ENCODE measurements at places on chromosomes 11 and 22.

- DNase-seq: no peak
Observed at GRCh38 chr11:127943763-127944162, 643.6 kb downstream of the ETS1 start.

DNA sequence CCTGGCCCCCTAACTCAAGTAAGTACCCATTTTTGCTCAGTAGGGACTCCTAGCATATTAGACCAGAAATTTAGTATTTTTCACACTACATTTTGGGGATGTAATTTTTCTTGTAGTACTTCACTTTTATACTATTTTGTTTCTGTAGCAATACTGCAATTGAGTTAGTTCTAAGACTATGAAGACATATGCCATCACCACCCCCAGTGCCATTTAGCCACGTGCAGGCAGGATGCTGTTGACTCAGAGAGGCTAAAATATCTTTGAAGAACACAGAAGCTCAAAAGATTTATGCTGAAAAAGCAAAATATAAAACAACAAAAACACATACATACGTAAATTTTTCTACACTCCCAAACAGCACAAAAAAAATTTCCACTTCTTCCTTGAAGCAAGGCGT, 29.1 kb upstream of the DLAT start:
- DNase-seq: no peak

DNA sequence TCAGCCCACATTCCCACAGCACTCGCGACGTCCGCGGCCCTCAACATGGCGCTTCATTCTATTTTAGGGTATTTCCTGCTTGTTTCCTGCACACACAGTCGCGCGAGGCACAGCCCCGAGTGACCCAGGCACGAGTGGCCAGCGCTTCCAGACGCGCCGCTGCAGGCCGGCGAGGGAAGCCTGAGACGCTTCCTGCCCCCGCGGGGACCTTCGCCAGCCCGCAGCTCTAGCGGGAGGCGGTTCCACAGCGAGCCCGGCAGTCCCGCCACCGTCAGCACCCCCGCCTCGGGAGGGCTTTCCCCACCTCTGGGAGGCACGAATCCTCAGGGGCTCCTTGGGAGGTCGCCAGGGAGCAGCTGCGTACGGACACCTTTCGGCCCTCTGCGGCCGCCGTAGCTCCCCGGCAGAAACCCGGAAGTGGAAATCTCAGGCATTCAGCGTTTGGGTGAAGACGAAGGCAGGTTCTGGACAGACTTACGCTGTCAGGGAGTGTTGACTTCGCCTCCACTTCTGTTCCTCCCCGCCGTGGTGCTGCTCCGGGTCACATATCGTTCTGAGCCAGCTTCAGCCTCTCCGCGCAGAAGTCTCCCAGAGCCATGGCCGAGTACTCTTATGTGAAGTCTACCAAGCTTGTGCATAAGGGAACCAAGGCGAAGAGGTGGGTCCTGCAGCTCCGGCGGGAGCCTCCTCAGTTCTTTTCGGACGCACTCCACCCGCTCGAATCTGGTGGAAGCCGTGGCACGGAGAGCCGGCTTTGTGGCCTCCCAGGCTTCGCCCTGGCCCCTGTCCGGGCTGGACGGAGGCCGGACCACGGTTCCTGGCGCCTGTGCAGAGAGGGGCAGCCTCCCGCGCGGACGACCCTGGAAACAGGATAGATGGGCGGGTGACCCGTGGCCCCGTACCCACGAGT, 2925.9 kb upstream of the OR11H1 start:
- no peak for DNase-seq

- no peak for DNase-seq
Observed at GRCh38 chr11:101476191-101476590, 107.6 kb downstream of the TRPC6 start.

DNA sequence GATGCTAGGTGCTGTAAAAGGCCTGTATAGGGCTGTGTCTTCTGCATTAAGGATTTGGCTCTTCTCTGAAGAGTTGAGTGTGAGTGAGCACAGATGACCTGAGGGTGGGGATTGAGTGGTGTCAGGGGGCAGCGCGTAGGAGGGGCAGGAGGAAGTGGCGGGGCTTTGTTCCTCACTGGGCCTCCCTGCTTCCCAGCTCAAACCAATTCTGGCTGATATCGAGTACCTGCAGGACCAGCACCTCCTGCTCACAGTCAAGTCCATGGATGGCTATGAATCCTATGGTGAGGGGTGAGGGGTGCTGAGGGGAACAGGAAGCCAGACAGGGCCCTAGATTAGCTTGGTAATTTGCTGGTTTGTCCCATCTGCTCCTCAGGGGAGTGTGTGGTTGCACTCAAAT, 9.1 kb downstream of the PHOX2A start:
- DNase-seq: no peak

DNA sequence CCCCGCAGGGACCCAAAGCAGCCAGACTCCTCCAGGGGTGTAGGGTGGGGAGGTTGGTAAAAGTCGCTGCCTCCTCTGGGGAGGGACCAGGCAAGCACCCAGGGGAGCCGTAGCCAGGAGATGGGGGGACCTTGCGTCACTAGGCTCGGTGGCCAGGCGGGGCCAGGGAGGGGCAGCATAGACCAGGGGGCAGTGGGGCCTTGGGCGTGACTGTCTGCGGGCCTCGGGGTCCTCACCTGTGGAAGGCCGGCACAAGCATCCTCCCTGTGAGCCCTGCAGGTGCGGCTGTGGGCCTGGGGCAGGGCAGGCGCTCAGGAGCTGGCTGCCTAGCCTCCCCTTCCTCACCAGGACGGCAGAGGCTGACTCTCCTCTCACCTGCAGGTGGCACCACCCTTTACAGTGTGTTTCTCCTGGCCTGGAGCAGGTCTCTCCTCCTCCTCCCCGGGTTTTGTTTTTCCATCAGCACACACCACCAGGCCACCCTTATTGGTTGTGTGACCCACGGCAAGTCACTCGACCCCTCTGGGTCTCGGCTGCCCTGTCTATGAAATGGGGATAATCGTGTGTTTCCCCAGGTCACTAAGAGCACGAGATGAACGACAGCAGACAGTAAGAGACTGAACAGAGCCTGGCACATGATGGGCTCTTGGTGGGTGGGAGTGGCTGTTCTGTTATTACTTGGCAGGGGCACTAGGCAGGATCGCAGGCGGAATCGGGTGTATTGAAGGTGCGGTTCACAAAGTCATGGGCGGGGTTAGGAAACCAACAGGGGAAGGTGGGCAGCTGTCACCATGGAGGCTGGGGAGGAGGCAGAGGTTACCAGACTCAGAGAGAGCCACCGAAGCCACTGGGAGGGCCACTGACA, 52.7 kb downstream of the FLRT1 start:
- DNase-seq: no peak

DNA sequence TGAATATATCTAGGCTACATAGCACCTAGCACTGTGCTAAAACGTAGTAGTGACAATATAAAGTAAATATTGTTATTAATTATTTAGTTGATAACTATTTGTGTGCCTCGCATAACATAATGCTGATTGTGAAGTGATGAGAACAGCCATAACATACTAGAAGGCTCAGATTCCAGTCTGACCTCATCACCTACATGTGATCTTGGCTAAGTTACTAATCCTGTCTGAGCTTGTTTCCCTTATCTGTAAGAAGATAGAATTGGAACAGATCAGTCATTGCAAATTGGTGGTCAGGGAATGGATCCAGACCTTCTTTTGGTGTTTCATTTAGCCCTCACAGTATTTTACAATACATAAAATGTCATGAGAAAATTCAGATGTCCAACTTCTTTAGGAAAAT, 103.4 kb upstream of the SEZ6L start:
- no peak for DNase-seq

GRCh38 chr11:24457985-24458384, 38.9 kb upstream of the LUZP2 start:
- DNase-seq: no peak

DNA sequence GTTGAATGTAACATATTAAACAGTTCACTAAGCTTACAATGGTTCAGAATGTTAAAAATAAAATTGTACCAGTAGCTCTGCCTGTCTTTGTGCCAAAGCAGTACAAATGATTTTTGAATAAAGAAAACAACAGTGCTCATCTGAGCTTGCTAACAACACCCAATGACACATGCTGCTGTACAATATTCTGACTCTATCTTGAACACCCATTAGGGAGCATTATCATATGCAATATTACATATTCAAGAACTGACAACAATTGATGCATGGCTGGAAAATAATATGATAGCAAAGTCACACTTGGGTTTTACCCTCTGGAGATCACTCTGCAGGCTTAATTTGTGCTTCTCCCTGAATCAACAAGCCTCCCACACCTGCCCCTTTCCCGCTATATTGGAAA, 953.7 kb downstream of the OPCML start:
- no peak for DNase-seq

- DNase-seq: no peak
Observed at GRCh38 chr11:47375020-47375419, 3.3 kb downstream of the SPI1 start.

- DNase-seq: no peak
Observed at GRCh38 chr11:34207487-34208180, 102.2 kb downstream of the NAT10 start.

GRCh38 chr22:44337678-44338004, 24.9 kb upstream of the SHISAL1 start:
- no peak for DNase-seq

DNA sequence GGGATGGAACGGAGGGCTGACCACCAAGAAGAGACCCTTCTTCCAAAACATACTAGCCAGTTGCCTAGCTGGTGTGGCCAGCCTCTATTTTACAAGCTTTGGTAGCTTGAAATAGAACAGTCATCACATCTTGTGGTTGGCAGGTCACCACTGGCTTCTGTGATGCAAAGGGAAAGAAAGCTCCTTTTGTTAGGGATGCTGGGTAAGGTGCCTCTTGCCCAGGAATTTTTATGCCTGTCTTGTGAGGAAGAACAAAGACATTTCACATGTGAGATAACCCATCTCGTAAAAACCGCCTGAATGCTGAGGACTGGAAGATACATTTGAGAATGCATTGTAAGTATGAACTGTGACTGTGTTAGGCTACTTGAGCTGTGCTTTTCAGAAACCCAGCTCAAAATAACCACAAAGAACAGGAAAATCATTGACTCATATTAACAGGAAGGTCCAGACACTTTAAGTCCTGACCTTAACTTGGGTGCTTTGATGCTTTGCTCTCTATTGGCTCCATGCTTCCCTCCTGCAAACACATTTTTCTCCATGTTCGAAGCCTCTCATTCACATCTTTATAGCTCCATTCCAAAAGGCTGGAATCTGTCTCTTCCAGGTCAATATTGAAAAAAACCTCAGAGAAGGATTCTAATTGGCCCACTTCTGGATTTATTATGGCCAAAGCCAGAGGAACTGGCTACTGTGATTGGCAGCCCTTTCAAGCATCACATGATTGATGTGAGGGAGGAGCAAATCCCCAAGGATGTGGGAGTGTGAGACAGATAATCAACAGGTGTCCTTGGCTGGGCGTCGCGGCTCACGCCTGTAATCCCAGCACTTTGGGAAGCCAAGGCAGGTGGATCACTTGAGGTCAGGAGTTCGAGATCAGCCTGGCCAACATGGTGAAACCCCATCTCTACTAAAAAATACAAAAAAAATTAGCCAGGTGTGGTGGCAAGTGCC, 53.9 kb downstream of the MICAL2 start:
- no peak for DNase-seq

GRCh38 chr22:39706376-39707140, 136.0 kb downstream of the CACNA1I start:
- no peak for DNase-seq

DNA sequence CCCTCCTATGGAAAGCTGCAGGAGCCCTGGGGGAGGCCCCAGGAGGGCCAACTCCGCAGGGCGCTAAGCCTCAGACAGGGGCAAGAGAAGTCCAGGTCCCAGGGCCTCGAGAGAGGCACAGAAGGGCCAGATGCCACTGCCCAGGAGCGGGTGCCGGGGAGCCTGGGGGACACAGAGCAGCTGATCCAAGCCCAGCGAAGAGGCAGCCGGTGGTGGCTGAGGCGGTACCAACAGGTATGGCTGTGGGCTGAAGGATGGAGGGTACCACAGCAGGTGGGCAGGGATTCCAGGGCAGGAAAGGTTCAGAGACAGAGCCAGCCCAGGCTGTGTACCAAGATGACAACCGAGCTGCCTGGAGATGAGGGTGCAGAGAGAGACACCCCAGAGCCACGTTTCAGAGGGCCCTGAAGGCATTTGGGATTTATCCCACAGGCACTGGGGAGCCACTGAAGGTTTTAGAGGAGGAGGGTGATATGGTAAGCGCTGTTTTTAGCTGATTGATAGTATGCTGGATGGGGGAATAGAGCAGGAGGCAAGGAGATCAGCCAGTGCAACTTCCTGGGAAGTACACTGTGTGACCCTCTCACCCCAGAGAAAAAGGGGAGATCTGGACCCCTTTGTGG, 412 bp downstream of the C11orf86 start:
- DNase-seq: no peak

DNA sequence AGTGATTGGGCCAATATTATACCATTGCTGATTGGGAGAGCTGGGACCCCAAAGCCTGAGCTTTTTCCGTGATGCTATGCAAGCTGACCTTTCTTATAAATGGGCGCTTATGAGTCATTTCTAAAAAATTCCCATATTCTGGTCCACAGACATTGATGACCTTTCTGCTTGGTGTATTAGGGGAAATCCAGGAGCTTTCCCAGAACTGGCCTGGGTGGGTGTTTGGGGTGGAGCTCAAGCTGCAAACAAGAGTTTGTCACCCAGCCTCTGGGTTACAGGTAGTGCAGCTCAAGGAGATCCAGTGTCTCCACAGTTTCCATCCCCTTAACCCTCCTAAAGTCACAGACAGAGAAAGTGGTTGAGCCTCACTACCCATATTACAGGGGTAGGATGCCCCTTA, 67.7 kb downstream of the CCDC81 start:
- no peak for DNase-seq

DNA sequence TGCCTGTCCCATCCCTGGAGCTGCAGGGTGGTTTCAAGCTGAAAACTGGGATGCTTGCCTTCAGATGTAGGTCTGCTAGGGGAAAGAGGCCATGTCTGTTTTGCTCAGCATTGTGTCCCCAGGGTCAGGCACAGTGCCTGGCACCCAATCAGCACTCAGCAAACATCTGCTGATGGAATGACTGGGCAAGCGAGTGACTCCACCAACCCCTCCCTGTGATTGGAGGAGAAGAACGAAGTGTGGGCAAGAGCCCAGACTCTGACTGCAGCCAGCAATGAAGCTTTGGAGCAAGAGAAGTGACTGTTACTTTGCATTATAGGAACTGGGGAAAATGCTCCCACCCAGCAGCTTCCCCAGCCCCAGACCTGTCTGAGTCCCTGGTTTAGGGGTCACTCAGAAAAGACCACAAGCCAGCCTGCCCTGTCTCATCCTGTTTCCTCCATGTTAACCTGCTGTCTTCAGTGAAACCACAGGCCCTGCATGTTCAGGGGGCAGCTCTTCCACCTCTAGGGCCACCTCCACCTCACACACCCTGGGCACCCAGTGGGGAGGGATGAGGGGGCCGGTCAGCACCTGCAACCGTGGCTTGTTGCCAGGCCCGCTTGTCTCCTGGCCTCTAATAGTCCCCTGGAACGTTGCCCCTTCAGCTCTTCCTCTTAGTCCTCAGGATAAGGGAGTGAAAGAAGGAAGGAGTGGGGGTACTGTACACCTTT, 147.4 kb downstream of the TRIM29 start:
- DNase-seq: no peak

DNA sequence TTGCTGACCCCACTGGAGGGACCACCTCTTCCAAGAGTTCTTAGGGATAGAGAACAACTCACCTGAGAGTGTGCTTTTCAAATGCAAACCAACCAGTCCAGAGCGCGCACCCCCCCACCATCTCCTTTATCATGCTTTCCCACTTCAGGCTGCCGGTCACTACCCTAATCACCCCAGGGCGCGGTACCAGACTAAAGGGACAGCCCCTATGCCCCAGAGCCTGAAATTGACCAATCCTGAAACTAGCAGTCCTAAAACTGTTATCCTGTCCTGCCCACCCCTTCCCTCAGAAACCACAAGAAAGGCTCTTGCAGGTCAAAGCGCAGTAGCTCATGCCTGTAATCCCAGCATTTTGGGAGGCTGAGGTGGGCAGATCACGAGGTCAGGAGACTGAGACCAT, 37.0 kb downstream of the NEAT1 start:
- DNase-seq: no peak
